CD4-positive, alpha-beta T cell treated with Interleukin-2 at 100 ng/mL for 4 hours (primary cell): ENCODE measurements at places on chromosomes 3 and 15.

DNA sequence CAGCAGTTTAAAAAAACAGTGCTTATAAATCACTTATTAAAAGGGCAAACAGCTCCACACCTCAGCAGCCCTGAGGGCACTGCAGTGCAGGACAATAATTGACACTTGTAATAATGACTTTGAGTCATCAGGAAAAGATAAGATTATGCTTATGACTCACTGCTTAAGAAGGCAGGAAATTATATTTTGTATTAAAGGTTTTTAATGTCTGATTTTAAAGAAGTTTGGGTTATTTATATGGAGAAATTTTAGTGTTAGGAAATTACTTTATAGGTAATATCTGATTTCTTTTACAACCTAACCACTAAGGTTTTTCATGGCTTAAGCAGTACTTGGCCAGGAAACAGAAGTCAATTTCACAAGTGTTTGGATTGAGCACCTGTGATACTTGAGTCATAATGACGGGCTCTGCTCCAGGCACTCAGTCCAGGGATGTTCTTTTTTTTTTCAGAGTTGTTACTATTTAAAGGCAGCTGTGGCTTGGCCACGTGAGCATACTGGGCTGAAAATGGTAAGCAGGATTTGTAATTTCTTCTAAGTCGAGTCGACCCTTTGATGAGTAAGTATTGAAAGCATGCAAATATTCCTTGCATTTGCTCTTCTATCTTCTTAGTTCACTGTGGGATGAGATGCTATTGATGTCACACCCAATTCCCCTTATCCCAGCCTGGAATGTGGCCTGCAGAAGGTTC is 21.6 kb upstream of the SLC6A20 start:
- no peak for DNase-seq

- DNase-seq, result no peak
Measured at GRCh38 chr3:171194965-171195364, 168.4 kb upstream of the SLC2A2 start.

GRCh38 chr3:70771426-70772147 is 459.1 kb upstream of the MDFIC2 start:
- no peak for DNase-seq

DNA sequence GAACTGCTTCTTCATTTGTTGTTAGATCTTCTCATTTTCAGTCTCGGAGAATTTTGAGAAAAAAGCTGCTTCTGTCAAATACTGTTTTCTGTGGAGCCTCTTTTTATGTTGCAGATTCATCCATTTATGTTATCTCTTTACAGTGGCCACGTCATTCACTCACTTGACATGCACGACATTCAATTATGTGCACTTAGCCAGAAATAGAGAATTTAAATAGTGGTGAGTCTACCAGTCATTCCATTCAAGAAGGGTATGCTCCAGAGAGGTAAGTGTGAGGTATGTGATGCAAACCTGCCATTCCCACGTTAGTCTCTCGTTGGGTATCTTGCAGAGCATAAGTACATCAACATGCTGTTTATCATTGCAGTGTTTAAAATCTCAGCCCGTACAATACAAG is 9.8 kb downstream of the ARPP19 start:
- no peak for DNase-seq

DNA sequence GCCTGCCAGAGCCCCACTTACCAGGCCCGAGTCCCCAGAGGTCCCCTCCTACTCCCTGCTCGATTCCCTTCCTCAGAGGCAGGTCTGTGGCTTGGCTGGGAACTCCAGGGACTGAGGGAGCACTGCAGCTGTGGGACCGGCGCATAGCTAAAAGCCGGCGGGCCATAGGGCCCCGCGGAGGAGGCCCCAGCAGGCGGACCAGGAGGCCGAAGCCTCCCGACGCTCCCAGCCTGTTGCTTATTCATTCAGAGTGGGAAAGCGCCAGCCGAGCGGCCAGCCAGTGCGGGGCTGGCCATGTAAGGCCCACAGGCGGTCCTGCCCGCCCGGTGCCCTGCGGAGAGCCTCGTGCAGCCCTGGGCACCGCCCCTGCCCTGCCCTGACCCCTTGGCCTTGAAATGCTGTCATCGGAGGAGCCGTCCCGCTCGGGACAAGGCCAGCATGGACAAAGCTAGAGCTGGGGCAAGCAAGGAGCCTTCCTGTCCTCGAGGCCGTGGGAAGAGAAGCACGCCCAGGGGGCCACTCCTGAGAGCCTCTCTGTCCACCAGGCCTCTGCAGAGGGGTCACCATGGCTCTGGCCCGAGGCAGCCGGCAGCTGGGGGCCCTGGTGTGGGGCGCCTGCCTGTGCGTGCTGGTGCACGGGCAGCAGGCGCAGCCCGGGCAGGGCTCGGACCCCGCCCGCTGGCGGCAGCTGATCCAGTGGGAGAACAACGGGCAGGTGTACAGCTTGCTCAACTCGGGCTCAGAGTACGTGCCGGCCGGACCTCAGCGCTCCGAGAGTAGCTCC is at the start of gene LOXL1:
Gene LOXL1, plus strand, starts transcription at position 244 of the 784 bp plus-strand sequence. Its CDS starts 322 bp downstream, at position 566.
- DNase-seq, result no peak

GRCh38 chr3:132569580-132569979 is 27.5 kb upstream of the ACKR4 start:
- no peak for DNase-seq

DNA sequence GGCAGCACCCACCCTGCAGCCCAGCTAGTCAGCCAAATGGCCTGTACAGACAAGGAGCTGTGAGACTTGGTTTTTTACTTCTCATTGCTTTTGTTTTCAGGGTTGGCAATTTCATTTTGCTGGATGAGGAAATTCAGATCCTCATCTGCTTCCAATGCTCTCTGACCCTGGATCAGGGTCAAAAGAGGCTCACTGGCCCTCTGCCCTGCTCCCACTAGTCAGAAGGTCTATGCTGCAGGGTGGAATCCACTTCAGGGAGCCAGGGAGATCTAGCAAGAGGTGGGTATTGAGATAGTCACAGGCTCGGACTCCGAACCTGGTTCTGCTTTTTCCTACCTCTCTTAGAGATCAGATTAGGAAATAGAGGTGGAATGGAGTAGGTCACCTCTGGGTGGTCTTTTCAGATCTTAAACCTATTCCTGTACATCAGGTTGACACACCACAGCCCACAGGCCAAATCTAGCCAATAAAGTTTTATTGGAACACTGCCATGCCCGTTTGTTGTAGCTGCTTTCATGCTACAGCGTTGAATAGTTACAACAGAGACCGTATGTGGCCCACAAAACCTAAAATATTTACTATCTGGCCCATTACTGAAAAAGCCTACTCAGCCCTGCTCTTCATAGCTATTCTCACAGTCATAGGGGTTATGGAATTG is 26.4 kb upstream of the GLCE start:
- no peak for DNase-seq

- DNase-seq, result no peak
Measured at GRCh38 chr15:47514200-47514652, 203.1 kb upstream of the SEMA6D start.

- DNase-seq, result no peak
Measured at GRCh38 chr3:151362751-151363174, 21.8 kb downstream of the P2RY12 start.

DNA sequence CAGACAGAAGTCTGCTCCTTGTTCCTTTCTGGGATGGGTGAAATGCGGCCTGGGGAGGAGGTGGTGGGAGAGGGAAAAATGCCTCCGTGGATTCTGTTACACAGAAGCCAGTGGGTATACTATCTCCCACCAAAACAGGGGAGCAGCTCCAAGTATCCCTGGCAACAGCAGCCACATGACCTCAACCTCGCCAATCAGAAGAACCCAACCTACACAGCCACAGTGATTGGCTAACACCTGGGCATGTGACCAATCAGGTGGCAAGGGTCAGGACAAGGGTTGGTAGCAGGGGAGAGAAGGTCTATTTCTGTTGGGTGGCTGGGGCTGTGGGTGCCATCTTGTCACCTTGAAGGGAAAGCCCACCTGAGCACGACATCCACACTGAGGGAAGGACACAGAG is 9.1 kb upstream of the ACAD9 start:
- DNase-seq, result no peak

DNA sequence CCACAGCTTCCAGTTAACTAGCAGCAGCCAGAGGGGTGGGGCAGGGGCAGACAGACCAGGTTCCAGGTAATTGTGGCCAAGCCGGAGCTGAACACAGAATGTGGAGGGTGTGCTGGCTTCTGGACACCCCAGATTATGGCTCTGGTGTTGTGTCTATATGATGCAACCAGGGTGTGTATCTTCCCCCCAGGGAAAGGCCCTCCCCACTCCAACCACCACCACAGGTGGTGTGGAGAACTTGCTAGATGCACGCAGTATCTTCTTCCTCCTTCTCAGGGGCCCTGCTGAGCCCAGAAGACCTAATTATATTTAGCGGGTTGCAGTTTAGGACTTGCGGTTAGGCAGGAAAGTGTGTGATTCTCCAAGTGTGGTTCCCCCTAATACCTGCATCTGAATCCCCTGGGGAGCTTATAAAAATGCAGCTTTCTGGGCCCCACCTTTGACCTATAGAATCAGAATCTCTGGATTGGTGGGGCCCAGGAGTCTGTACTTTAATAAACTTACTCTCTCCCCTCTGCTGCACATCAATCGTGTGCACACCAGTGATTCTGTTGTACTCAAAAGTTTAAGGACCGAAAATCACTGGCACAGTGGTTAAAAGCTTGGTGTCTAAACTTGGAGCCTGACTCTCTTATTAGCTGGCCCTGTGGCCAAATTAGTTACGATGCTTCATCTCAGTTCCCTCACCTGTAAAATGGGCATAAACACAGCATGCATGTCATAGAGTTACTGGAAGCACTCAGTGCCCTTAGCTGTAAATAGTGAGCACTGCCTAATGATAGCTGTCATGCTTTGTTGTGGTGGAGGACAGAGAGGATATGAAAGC is 379.1 kb upstream of the PROK2 start:
- no peak for DNase-seq

GRCh38 chr3:25938566-25939325 is 148.9 kb downstream of the OXSM start:
- DNase-seq, result no peak

DNA sequence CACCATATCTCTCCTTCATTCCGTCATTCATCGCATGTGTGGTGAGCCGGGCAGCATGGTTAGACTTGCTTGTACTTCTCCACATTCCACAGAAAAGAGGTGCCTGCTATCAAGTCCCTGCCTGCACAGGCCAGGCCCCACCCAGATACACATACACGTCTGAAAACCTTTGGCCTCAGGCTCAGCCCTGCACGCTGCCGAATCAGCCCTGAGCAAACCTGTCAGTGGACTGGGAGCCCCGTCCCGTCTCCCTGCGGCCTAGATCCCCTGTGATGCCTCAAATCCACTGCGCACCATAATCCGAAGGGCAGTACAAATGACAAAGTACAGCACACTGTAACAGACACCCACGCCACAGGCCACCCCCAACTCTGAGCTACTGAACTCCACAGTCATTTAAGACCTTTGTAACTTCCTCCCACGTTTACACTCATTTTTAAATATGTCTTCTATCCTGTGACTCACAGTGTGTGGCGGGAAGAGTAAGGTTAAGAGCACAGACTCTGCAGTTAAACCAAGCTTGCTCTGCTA is 67.1 kb downstream of the MB21D2 start:
- DNase-seq, result peak; percentile 31

DNA sequence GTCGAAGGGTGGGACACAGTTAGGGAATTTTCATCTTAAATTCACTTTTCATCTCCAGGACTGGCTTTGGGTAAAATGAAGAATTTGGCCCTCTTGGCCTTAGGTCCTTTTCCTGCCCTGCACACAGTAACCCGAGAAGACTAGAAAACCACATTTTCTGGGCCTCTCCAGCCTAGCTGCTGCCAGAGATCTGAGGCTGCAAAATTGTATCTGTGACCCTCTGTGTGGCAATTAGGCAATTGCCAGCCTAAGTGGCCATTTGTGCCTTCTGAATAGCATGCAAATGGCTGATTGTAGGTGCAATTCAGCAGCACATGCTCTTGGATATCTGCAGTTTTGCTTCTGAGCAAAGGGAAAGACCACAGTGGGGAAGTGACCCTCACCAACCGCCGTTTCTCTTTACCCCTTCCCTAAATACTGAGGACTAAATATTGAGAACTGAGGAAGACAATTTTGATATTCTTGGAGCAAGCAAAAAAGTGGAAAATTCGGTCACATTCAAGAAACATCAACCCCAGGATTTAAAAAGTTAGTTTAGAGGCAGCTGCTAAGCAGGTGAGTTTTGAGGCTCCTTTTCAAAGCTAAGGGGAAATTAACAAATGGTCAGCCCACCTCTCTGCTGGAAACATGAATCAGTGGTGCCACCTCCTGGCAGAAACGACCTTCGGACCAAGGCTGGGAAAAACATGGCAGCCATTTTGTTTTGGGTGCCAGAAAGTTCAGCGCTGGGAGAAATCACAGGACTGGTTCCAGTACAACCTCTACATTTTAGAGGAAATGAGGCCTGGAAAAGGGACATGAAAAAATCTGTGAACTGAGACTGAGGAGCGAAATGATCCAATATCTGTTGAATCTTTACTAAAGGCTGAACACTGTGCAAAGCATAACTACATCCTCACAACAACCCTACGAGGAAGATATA is 56.6 kb upstream of the PRTG start:
- no peak for DNase-seq

- DNase-seq, result no peak
Measured at GRCh38 chr3:53023072-53023823, 22.6 kb downstream of the SFMBT1 start.

DNA sequence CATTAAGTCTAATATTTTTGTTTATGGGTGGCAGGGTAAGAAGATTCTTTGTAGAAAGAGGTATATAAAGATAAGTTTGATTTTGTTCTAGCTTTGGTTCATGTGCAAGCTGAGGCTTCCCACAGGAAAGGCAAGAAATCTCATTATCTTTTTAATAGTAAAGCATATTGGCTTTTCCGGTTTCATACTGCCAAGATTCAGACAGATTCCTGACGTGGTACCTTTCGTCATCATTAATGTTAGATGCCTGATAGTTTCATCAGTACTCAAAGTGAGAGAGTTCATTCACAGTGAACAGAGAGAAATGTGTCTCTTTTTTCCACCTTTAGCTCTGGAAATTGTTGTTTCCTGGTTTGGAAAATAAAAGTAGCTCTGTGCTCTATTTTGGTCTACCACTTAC is 16.5 kb downstream of the TPM1 start:
- no peak for DNase-seq

GRCh38 chr3:30135190-30135589 is 471.2 kb upstream of the TGFBR2 start:
- no peak for DNase-seq

- DNase-seq, result no peak
Measured at GRCh38 chr15:35061825-35062737, 23.0 kb downstream of the NANOGP8 start.

GRCh38 chr15:55775316-55775715 is 32.4 kb upstream of the PRTG start:
- DNase-seq, result no peak

GRCh38 chr3:159451067-159451466 is 537.6 kb upstream of the IL12A start:
- DNase-seq, result no peak

DNA sequence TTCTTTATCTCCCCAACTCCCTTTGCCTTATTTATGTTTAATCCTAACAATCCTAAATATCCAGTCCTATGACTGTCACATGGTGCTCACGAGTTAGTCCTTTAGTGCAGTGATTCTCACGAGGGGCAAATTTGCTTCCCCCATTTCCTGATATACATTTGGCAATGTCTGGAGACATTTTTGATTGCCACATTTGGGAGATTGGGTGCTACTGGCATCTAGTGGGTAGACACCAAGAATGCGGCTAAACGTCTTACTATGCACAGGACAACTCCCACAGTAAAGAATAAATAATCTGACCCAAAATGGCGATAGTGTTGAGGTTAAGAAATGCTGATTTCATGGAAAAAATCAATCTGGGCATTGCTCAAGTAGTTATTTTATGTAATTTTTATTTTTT is 466.5 kb downstream of the ROBO2 start:
- no peak for DNase-seq

GRCh38 chr3:100265016-100265415 is 4.2 kb downstream of the TBC1D23 start:
- DNase-seq, result no peak
